ENCODE measurements at places on chromosomes 5 and 9. TPM values are rescaled to one million over a fixed set of nuclear protein-coding genes. Genes with fewer than 3 reads are reported as not detected.

TEX48 gene
- total RNA-seq: not detected

GRCh38 chr9:98860871-98861293 is 53.4 kb downstream of the GALNT12 start:
- no peaks in the 10 kb centered on the region for H3K4me1 ChIP-seq
- no peak overlapping the region for H3K4me3 ChIP-seq
- peaks cover 8% of the 10 kb centered on the region for H3K36me3 ChIP-seq
- no peak overlapping the region for H3K27ac ChIP-seq
- peaks cover 31% of the 10 kb centered on the region for H3K27me3 ChIP-seq

RUSC2 gene
- total RNA-seq: 0.86 TPM

SLC22A4 gene
- not detected for total RNA-seq

DNA sequence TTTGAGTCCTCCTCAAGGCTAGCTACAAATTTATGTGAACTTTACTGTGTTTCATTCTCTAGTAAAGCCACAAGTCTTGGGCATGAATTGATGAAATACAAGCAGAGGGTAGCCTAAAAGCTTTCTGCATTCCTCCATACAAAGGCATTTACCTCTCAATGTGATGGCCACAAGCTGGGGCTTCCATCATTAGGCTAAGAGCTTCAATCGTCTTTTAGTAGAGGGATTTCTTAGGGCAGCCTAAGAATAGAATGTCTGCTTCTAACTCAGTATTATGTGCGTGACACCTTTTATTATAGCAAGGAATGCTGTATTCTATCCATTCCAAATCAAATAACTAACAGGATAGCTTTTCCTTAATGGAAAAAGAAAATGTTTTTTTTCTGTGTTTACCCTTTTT is 3.7 kb downstream of the PLAC8L1 start:
- no peak overlapping the region for H3K4me3 ChIP-seq
- H3K27me3 ChIP-seq: no peaks in the 10 kb centered on the region
- DNase-seq: no peak

DNA sequence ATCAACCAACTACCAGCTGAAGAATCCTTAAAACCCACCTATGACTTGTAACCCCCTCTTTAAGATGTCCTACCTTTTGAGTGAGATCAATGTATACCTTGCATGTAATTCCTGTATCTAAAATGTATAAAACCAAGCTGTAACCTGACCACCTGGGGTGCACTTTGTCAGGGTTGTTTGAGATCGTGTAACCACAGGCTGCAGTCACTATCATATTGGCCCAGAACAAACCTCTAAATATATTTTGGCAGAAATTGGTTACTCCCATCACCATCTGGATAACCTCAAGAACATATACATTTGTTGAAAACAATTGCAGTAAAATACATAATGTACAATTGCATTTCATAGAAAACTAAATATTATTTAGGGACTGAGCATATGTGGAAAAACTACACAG is 8.4 kb downstream of the CARNMT1 start:
- no peaks in the 10 kb centered on the region for H3K36me3 ChIP-seq
- H3K27ac ChIP-seq: peak overlapping the region; percentile 23
- H3K4me3 ChIP-seq: peak overlapping the region; percentile 1
- no peaks in the 10 kb centered on the region for H3K27me3 ChIP-seq
- no peak for DNase-seq

GRCh38 chr5:1974081-1974480 is 91.4 kb upstream of the IRX4 start:
- H3K4me3 ChIP-seq: no peak overlapping the region
- peaks cover 10% of the 10 kb centered on the region for H3K27me3 ChIP-seq
- no peaks in the 10 kb centered on the region for H3K4me1 ChIP-seq
- DNase-seq: no peak
- H3K36me3 ChIP-seq: no peaks in the 10 kb centered on the region

PTGES gene
- not detected for total RNA-seq

GRCh38 chr5:53250201-53250550 is 140.6 kb upstream of the MOCS2 start:
- no peak overlapping the region for H3K4me3 ChIP-seq
- no peak overlapping the region for H3K27ac ChIP-seq
- no peaks in the 10 kb centered on the region for H3K27me3 ChIP-seq
- H3K36me3 ChIP-seq: no peaks in the 10 kb centered on the region
- H3K4me1 ChIP-seq: no peaks in the 10 kb centered on the region

GPR151 gene
- not detected for total RNA-seq

SPAG8 gene
- total RNA-seq: 7.0 TPM

- DNase-seq: no peak
- no peak overlapping the region for H3K27ac ChIP-seq
- H3K4me3 ChIP-seq: no peak overlapping the region
- no peaks in the 10 kb centered on the region for H3K36me3 ChIP-seq
Observed at GRCh38 chr5:68033029-68033428, 182.5 kb upstream of the PIK3R1 start.

DNA sequence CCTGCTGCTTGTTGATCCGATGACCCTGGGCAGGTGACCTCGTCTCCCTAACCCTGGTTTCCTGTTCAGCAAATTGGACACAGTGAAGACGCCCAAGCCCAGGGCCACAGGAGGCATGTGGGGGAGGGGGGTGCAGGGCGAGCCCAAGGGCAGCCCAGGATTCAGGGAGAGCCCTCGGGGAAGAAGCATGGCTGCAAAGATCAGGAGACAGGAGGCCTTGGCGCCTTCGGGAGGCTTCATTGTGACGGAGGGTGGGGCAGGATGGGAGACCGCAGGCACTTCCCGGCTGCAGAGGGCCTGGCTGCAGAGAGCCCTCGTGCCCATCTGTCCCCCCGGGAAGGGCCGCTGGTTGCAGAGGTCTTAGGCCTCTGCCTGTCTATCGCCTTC is 6.2 kb downstream of the ASS1 start:
- H3K27me3 ChIP-seq: peaks cover 31% of the 10 kb centered on the region

DNA sequence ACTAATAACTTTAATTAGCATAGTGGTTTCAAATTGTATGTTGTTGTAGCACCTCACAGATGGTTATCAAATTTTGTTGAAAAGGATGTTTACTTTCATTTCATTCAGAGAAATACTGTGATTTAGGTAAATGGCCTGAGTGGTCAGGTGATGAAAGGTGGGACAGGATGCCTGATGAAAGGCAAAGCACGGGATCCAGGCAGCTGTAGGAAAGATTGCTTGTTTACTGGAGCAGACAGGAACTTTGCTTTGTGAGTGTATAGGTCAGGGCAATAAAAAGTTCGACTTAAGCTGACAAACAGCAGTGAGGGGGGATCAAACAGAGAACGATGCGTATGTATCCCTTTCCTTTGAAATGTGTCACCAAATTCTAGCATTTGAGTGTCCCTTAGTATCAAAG is 19.0 kb downstream of the KIAA1958 start:
- no peak overlapping the region for H3K27ac ChIP-seq
- no peaks in the 10 kb centered on the region for H3K36me3 ChIP-seq
- peaks cover 8% of the 10 kb centered on the region for H3K4me1 ChIP-seq
- no peak for DNase-seq

TTC33 gene
- total RNA-seq: 16.7 TPM

DNA sequence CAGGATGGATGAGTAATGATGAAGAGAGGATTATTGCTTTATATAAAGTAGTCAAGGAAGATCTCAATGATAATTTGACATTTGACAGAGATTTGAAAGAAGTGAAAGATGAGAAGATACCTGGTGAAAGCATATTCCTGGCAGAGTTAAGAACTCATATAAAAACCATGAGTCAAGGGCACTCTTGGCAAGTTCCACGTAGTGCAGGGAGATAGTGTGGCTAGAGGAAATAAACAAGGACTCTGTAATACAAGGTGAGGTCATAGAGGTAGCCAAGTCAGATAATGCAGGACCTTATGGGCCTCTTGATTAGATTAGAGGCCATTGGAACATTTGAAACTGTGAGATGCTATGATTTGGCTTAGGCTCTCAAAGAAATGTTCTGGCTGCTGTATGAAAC is 72.3 kb downstream of the HCN1 start:
- DNase-seq: no peak
- no peak overlapping the region for H3K27ac ChIP-seq
- no peak overlapping the region for H3K4me3 ChIP-seq

DNA sequence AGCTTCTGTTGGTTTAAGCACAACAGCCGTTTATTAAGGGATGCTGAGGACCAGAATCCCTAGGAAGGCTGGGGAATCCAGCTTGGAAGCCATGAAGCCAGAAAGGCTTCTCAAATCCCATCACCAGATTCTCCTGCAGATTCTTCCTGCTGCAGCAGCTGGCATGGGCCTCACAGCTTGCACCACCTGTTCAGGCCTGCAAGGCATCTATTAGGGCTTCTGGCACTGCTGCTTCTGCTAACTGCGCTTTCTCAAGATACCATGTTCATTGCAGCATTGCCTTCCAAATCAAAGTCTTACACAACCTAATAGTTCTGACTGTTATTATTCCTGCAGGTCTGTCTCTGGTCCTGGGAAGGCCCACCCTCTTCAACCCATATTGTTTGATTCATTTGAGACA is 51.2 kb upstream of the ZNF366 start:
- no peak for DNase-seq
- no peak overlapping the region for H3K27ac ChIP-seq
- peaks cover 28% of the 10 kb centered on the region for H3K27me3 ChIP-seq
- no peaks in the 10 kb centered on the region for H3K36me3 ChIP-seq
- H3K4me3 ChIP-seq: no peak overlapping the region

GRCh38 chr9:127927201-127927987 is 3.2 kb downstream of the PIP5KL1 start:
- H3K27me3 ChIP-seq: no peaks in the 10 kb centered on the region
- no peaks in the 10 kb centered on the region for H3K36me3 ChIP-seq
- peak overlapping the region; percentile 68 for H3K4me3 ChIP-seq

GRCh38 chr9:19431361-19432171 is 22.8 kb downstream of the ACER2 start:
- no peak overlapping the region for H3K4me3 ChIP-seq
- no peaks in the 10 kb centered on the region for H3K27me3 ChIP-seq
- H3K27ac ChIP-seq: no peak overlapping the region
- no peaks in the 10 kb centered on the region for H3K4me1 ChIP-seq
- peaks cover 33% of the 10 kb centered on the region for H3K36me3 ChIP-seq
- no peak for DNase-seq

- no peak for DNase-seq
- H3K36me3 ChIP-seq: no peaks in the 10 kb centered on the region
- H3K27ac ChIP-seq: no peak overlapping the region
- H3K27me3 ChIP-seq: peaks cover 27% of the 10 kb centered on the region
Observed at GRCh38 chr5:135094339-135095051, 60.5 kb upstream of the PITX1 start.

DNA sequence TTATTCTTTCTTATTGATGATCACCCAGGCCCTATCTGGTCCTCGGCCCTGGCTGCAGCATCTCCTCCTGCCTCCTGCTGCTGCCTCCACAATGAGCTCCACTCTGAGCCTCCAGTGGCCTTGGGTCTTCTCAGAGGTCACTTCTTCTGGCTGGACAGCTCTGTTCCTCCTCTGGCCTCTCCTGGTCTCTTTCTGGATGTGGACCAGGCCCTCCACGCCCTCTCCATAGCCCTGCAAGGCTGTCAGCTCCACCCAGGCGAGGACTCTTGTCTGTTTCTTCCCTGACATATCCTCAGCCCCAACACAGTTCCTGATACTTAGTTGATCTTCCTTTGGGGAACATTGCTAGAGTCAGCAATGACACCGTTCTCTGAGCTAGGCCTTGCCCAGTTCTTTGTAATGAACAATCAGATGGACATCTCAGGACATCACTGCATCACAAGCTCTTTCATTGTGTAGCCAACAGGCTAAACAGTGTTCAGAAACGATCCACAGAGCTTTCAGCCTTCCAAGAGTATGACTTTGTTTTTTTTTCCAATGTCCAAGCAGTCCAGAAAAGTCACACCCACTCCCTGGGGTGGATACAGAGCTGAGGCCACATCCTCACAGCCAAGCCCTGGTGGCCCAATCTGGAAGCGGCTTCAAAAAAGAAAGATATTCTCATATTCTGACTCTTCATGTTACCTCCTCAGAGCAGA is 62.5 kb upstream of the DNAH5 start:
- peaks cover 8% of the 10 kb centered on the region for H3K4me1 ChIP-seq
- no peaks in the 10 kb centered on the region for H3K36me3 ChIP-seq
- H3K27ac ChIP-seq: no peak overlapping the region
- no peak for DNase-seq
- no peak overlapping the region for H3K4me3 ChIP-seq

GRCh38 chr5:89016741-89017303 is 133.8 kb upstream of the MEF2C start:
- H3K27me3 ChIP-seq: peaks cover 3% of the 10 kb centered on the region
- no peak overlapping the region for H3K4me3 ChIP-seq
- no peak overlapping the region for H3K27ac ChIP-seq
- H3K36me3 ChIP-seq: no peaks in the 10 kb centered on the region
- peaks cover 2% of the 10 kb centered on the region for H3K4me1 ChIP-seq

EXD3 gene
- 26.4 TPM for total RNA-seq

- peak overlapping the region; percentile 6 for H3K27ac ChIP-seq
- H3K36me3 ChIP-seq: peaks cover 19% of the 10 kb centered on the region
- DNase-seq: no peak
- no peaks in the 10 kb centered on the region for H3K4me1 ChIP-seq
Observed at GRCh38 chr5:10229306-10230048, 20.2 kb downstream of the ATPSCKMT start.

GRCh38 chr5:18333841-18334240 is 699.6 kb downstream of the TAF11L14 start:
- H3K27ac ChIP-seq: no peak overlapping the region
- H3K27me3 ChIP-seq: no peaks in the 10 kb centered on the region
- H3K4me3 ChIP-seq: no peak overlapping the region
- H3K36me3 ChIP-seq: no peaks in the 10 kb centered on the region
- DNase-seq: no peak

DNA sequence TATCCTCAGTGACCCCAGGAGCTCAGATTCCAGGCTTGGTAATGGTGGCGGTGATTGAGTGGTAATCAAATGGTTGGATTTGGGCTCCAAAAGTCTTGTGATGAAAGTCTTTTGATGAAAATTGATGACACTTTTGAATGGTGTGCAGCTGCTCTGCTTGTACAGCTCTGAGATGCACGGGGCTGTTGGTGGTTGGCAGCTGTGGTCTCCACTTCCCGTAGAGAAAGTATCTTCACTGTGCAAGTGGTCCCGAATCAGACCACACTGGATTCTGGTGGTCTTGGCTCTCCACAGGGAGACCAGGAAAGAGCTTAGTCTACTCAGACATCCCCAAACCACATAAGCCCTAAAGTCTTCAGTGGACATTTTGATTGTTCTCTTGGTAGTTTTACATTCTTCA is 96.6 kb downstream of the MARCHF11 start:
- no peak overlapping the region for H3K4me3 ChIP-seq
- no peak for DNase-seq
- H3K27ac ChIP-seq: no peak overlapping the region
- H3K4me1 ChIP-seq: no peaks in the 10 kb centered on the region
- no peaks in the 10 kb centered on the region for H3K27me3 ChIP-seq

Data from naive thymus-derived CD8-positive, alpha-beta T cell (primary cell).